Fibroblast of villous mesenchyme (primary cell): ENCODE measurements at places on chromosomes 3 and 15. TPM values are rescaled to one million over a fixed set of nuclear protein-coding genes. Genes with fewer than 3 reads are reported as not detected.

- DNase-seq = peak; percentile 85
Measured at GRCh38 chr3:151434151-151434890, 26.5 kb downstream of the IGSF10 start.

GRCh38 chr3:182050932-182051331 lies 339.2 kb downstream of the SOX2 start:
- DNase-seq = no peak

Gene CSK
- 32.2 and 33.2 TPM in 2 replicates for total RNA-seq

Gene SLC28A1
- not detected in 2 replicates for total RNA-seq

DNA sequence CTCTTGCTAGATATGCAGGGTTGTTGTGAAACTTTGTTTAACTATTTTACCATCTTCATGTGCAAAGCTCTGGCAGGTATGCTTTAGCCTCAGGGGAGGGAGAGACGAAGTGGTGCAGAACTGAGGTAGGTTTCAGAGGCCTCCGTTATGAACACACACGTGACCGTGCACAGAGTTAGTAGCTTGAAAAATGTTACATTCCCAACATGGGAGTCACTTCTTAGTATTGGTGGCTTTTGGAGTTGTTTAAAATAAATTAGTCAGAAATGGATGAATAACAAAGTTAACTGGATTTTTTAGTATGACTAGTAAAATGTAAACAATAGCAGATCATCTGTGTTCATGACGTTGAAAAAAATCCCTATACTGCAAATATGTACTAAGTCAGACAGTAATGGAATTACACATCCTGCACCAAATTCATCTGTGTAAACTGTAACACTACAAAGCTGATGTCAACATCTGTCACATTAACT lies 279.6 kb downstream of the KLF13 start:
- peak; percentile 51 for DNase-seq

Gene DLEC1
- total RNA-seq = under 0.01 TPM in 1 of 2 replicates, not detected in the other

Gene HGD
- total RNA-seq = 0.32 and 0.43 TPM in 2 replicates

Gene SLC27A2
- under 0.01 TPM in 2 replicates for total RNA-seq

DNA sequence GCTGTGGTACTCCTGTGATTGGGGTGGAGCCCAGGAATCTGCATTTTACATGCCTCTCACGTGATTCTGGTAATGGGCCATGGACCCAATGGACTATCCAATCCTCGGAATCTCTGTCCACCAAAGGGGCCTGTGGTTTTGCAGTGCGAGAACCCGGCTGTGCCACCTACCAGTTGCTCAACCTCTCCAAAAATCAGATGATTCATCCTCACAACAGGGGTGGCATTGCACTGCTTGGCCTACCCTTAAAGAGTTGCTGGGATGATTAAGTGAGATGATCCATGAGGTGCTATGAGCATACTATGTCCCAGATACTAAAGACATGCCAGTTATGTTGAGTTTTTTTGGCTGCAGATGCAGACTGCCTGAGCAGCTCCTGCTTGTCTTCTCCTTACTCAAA lies 5.1 kb downstream of the ANP32A start:
- no peak for DNase-seq

DNA sequence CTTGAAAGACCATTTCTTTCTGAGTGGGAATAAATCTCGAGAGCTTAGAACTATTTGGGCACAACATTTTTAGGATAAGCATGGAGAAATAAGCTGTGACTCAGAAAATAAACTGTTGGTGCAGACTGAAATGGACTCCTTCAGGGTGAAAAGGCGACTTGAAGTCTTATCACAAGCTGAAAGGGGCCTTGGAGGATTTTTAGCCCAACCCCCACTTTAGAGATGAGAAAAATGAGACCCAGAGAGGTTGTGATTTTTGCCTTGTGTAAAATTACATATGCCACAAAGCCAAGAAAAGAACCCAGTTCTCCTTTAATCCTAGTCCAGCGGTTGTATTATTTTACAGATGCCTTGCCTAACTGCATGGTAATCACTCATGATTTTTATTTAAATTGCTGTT lies 1.5 kb downstream of the ATP1B3 start:
- DNase-seq = peak; percentile 62

GRCh38 chr3:183375337-183375736 lies 53.1 kb downstream of the MCF2L2 start:
- DNase-seq = peak; percentile 88

DNA sequence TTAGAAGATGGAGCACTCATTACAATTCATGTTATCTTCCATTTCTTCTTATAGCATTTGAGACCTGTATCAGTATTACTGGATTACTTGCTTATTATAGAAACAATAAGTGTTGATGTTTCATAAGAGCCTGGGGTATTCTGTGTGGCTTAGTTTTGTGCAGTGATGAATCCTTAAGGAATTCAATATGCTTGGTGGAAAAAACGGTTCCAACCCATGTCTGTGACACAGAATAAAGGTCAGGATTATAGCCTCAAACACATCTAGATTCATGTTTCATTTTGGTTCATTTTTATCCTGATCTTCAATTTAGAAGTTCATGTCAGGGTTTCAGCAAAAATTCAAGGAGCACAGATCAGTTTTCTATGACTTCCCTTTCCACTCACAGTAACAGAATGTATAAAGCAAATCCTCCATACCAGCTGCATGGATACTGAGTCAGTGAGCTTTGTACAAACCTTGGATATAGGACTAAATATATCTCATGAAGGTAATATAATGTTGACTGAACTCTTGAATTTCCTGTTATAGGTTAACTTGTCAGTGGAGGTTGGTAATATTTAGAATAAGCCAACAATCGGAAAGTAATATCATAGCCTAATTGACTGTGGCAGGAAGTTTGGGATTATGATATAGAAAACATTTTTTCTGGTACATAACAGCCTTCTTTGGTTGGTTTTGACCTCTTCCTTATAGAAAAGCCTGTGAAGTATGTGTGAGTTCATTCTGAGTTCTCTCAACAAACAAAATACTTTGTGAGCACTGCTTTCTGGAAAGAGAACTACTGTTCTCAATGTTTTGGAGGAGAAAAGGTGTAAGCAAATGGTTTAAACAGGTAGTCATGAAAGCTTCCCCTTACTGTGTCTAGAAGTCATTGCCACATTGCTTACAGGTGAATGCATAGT lies 218.2 kb upstream of the TPM1 start:
- peak; percentile 69 for DNase-seq

GRCh38 chr15:36756707-36757106 lies 177.3 kb downstream of the CDIN1 start:
- DNase-seq = no peak

Gene TM4SF18
- 0.32 TPM in 1 of 2 replicates, not detected in the other for total RNA-seq

DNA sequence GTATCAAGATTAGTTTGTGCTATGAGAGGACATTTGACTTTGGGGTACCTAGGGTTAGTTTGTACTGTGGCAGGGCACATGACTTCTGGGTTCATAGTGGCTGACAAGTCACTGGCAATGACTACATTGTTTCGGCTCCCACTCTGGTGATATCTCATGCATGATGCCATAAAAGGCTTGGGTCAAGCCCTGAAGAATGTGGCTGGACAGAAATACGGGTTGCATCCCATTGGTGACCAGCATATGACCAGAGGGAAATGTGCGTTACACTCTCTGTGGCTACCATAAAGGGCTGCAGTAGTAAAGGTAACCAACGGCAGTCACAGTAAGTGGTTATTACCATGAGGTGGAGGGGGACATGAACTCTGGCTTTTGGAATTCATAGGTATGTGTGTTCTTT lies 18.4 kb downstream of the THOC7 start:
- DNase-seq = no peak

GRCh38 chr3:183800243-183800863 lies 25.0 kb downstream of the MAP6D1 start:
- no peak for DNase-seq

DNA sequence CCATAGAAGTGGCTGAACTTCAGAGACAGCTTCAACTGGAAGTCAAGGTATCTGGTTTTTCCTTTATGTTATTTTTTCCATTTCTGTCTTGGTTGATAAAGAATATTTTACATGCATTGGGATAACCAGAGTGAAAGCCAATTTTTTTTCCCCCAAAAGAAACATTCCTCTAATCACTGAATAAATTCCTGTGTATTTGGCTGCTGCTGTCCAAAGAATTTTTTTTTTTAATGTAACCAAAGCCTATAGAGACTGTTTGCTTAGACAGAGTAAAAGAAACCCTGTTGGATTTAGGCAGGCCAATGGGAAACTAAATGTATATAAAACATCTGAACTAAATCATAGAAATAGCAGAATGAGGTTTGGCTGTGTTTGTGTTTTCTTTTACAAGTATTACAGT lies 75.2 kb downstream of the CGNL1 start:
- no peak for DNase-seq

DNA sequence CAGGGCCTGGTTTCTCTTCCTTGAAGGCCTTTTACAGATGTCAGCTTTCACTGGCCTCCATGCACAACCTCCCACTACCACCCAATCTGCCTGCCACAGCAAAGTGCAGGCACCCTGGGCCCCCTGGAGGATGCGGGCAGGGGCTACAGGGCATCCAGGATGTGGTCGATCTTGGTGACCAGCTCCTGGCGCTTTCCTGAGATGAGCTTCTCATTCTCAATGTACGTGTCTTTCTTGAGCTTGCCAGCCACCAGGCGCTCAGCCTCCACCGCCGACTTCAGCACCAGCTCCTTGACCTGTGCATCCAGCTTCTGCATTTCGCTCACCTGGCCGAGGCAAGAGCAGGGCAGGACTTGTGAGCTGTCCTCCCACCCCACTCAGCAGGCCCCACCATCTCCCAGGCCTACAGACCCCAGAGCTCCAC lies 30.3 kb downstream of the RPN1 start:
- DNase-seq = no peak

DNA sequence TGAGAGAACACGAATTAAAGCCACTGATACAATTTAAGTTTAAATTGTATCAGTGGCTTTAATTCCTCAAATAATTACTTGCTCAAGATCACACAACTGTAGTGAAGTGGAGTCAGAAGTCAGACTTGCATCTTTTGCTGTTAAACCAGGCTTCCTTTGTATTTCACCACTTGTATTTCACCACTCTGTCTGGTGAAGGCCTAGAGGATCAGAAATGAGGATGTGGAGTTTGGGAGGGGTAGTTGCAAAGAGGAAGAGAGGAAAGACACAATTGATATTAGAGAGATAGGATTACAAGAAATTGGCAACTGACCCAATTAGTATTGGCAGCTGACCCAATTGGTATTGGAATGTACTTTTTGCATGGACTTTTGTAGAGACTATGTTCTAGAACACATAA lies 288.1 kb upstream of the GPR149 start:
- no peak for DNase-seq

DNA sequence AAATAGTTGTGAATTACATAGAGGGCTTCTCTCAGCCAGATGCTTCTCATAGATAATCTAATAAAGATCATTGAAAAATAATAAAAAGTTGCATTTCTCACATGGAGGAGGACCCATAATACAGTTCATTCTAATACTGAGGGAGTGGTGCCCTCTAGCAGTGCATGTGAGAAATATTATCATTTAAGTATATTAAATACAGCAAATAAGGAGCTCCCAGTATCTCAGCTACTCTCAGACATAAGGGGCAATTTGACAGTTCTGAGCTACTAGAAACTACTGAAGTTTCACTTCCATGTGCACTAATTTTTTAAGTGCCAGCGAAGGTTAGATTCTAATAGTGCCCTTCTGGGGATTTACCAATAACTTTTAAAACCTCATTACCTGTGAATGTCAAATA lies 188.3 kb downstream of the IL5RA start:
- DNase-seq = peak; percentile 37

Gene IL17RD
- 0.64 and 0.86 TPM in 2 replicates for total RNA-seq

- peak; percentile 69 for DNase-seq
Measured at GRCh38 chr3:167887096-167887495, 151.6 kb downstream of the SERPINI1 start.

Gene SEMA6D
- 3.0 and 17.4 TPM in 2 replicates for total RNA-seq

GRCh38 chr3:63862804-63863149 lies 828 bp downstream of the THOC7 start:
- DNase-seq = no peak

DNA sequence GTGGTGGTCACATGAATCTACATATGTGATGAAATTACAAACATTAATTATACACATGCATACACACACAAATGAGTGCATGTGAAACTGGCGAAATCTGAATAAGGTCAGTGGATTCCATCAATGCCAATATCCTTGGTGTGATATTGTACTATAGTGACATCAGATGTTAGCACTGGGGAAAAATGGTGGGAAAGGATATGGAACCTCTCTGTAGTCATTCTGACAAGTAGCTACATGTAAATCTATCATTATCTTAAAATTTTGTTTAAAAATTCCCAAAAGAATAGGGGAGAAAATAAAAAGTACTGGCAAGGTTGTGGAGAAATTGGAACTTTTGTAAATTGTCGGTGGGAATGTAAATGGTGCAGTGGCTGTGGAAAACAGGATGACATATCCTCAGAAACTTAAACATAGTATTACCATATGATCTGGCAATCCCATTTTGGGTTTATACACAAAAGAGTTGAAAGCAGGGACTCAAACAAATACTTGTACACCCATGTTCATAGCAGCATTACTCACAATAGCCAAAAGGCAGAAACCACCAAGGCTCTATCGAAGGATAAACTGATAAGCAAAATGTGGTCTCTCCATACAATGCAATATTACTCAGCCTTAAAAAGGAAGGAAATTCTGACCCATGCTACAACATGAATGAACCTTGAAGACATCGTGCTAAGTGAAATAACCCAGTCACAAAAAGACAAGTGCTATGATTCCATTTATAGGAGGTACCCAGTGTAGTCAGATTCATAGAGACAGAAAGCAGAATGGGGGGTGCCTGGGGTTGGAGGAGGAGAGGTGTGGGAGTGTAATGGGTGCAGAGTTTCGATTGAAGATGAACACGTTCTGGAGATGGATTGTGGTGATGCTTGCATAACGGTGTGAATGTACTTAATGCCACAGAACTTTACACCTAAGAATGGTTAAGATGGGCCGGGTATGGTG lies 25.3 kb upstream of the HRH1 start:
- no peak for DNase-seq

GRCh38 chr3:105139881-105140560 lies 226.7 kb upstream of the ALCAM start:
- no peak for DNase-seq

GRCh38 chr3:18111796-18112232 lies 313.3 kb downstream of the SATB1 start:
- peak; percentile 11 for DNase-seq

Gene ZMYND10
- 0.97 and 1.3 TPM in 2 replicates for total RNA-seq

DNA sequence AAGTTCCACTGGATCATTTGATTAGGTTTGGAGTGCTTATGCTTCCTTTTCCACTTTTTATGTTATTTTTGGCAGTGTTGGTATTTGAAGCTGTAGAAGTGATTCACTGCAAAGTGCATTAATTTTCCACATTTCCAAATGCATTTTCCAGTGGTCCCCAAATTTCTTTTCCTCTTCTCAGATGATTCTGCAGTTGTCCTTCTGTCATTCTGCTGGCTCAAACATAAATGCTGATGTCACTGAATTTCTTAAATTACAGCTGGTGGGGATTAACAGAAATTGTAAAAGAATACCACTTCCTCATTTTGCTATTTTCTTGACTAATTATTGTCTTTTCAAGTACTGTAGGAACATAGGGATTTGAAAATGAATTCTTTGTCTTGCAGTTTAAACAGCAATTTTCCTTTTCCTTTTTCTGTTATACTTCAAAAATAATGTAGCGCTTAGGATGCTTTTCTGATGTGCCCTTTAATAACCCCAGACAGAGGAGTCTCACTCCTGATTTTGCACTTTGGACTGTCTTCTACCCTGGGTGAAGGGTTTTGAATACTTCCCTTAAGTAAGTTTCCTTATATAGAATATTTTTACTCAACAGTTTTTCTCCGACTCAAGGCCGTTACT lies 25.0 kb downstream of the MITF start:
- no peak for DNase-seq

GRCh38 chr15:72492733-72493132 lies 18.6 kb downstream of the ARIH1 start:
- DNase-seq = no peak
